ENCODE measurements at places on chromosomes 7 and 10. TPM values are rescaled to one million over a fixed set of nuclear protein-coding genes. Genes with fewer than 3 reads are reported as not detected.

The GFRA1 gene
- total RNA-seq = 0.07 TPM

The TUBB8 gene
- total RNA-seq = not detected

The APBB1IP gene
- not detected for total RNA-seq

The PTF1A gene
- not detected for total RNA-seq

The PRLHR gene
- not detected for total RNA-seq

Measured in airway epithelial cell (primary cell).